ENCODE measurements at places on chromosomes 12 and 14.
A peak's percentile ranks its signal among the peaks of the same experiment; 100 is the strongest.

DNA sequence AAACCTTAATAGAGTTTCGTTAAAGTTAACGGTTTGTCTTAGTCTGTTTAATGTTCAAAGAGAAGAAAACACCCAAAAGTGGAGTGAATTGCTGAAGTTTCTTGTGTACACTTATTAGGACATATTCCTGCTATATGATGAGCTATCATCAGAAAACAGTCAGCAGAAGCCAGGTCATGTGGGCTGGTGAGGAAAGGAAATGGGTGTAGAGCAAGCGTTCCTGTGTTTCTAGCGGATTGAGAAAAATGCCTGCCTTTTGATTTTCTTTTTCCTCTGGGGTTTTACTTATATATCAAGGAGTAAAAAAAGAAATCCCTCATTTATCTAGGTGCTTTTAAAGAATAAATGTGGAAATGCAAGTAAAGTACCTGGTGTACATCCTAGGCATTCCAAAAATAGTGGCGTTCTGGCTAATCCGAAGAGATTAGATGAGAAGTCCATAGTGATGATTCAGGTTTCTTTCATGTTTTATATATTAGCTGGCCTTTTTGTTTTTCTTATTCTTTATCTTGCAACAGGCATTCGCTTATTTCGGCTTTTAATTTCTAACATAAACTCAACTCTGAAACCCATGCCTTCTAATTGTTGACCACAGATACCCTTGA is 50.7 kb downstream of the FLRT2 start:
- DNase-seq: no peak

DNA sequence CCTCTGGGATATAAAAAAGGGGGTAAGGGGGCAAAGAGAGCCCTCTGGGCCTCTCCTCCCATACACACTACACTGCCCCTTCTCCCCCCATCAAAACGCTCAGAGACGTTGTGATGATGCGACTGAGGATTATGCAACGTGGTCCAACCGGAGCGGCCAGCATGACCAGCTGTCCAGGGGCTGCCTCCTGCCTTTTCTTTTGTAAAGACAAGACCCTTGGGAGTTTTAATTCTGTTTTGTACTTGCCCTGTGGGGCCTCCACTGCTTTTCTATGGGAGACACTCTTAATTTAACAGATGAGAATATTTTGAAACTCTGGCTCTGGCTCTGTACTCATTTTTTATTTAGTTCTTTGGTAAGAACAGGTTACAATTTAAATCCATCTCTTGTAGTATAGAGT is 7.2 kb downstream of the MBD6 start:
- DNase-seq: no peak

DNA sequence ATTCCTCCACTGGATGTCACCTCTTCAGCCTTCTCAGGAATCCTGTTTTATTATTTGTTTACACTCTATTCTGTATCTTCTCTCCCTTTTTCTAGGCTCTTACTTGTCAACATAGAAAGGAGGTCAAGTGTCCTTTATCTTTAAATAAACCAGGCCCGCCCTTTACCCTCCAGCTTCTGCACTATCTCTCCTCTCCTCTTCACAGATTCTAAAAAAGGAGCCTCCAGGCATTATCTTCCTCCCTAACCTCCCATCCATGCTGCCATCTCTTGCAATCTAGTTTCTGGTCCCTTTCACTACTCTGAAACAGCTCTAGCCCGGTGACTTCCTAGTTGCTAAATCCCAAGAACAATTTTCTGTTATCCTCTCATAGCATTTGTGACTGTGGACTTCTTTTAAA is 24.1 kb upstream of the ARID2 start:
- DNase-seq: no peak

GRCh38 chr14:62988967-62989366 is 56.3 kb downstream of the KCNH5 start:
- DNase-seq: no peak

DNA sequence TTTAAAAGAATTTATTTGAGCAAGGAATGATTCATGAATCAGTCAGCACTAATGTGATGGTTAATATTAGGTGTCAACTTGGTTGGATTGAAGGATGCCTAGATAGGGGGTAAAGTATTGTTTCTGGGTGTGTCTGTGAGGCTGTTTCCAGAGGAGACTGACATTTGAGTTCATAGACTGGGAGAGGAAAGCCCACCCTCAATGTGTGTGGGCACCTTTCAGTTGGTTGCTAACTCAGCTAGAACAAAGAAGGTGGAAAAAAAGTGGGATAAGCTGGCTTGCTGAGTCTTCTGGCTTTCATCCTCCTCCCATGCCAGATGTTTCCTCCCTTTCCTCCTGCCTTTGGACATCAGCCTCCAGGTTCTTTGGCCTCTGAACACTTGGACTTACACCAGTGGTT is 47.2 kb downstream of the TESPA1 start:
- DNase-seq: peak; percentile 43

GRCh38 chr14:55120571-55121495 is 8.2 kb upstream of the LGALS3 start:
- no peak for DNase-seq
